ENCODE measurements at places on chromosomes 2 and 18.

GRCh38 chr2:231371430-231372054, 24.0 kb upstream of the B3GNT7 start:
- no peak for DNase-seq

- DNase-seq: no peak
Observed at GRCh38 chr2:168530982-168531622, 75.0 kb downstream of the CERS6 start.

- no peak for DNase-seq
Observed at GRCh38 chr2:10242451-10242850, 60.3 kb upstream of the HPCAL1 start.

DNA sequence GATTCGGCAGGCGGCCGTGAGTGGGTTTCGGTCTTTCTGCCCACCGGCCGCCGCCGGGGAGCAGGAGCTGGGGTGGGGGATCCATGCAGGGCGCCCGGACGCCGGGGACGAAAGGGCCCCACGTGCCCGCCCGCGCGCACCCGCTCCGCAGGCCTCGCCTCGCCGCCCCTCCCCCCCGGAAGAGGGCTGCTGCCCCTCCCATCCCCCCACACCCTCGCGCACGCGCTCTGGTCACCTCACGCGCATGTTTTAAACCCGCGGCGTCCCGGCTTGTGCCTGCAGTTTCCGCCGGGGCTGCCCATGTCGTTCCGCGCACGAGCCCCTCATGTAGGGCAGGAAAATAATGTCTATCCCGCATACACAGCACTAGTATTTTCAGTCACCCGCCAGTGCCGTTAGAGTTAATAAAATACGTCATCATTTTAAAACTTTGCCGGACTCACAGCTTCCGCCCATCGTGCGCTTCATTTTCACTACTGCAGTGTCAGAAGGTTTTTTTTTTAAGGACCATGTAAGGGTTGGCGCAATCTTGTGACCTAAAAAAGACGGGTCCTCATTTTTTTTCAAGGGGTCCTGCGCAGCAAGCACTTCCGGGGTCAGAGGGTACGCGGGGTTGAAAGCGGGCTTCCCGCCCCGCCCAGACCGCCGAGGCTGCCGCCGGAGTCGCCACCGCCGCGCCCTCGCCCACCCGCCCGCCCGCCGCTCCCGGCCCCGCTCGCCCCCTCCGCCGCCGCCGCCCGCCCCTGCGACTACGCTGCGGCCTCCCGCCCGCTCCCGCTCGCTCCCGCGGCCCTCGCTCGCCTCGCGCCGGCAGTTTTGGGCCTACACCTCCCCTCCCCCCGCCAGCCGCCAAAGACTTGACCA, at the start of gene PCBP1:
Gene PCBP1 (plus strand): TSS at position 640 of the 864 bp plus-strand sequence. CDS start 267 bp downstream, outside the sequence.
- peak; percentile 83 for DNase-seq

DNA sequence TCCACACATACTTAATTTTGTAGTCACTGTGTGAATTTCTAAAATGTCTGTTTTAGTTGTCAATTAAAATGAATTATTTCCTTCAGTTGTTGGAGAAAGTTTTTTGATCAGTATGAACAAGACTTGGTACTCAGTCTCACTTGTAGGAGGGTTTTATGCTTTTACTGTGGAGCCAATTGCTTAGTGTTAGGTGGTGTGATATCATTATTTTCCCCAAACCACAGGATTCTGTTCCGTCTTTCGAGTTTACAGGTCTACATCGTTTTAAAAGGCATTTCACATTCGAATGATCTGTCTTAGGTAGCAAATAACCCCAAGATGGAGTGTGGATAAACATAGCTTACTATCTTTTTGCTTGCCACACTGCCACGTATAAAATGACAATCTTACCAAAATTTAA, 803.1 kb downstream of the SATB2 start:
- DNase-seq: no peak
